ENCODE measurements at places on chromosomes 16 and 17. TPM values are rescaled to one million over a fixed set of nuclear protein-coding genes. Genes with fewer than 3 reads are reported as not detected.
A peak's percentile ranks its signal among the peaks of the same experiment; 100 is the strongest.

The CCL16 gene
- not detected for total RNA-seq

The TBC1D28 gene
- total RNA-seq = 0.27 TPM

The C17orf58 gene
- 12.5 TPM for total RNA-seq

The NOTUM gene
- total RNA-seq = not detected

The CDH8 gene
- total RNA-seq = 2.4 TPM

The ETV4 gene
- 1.8 TPM for total RNA-seq

DNA sequence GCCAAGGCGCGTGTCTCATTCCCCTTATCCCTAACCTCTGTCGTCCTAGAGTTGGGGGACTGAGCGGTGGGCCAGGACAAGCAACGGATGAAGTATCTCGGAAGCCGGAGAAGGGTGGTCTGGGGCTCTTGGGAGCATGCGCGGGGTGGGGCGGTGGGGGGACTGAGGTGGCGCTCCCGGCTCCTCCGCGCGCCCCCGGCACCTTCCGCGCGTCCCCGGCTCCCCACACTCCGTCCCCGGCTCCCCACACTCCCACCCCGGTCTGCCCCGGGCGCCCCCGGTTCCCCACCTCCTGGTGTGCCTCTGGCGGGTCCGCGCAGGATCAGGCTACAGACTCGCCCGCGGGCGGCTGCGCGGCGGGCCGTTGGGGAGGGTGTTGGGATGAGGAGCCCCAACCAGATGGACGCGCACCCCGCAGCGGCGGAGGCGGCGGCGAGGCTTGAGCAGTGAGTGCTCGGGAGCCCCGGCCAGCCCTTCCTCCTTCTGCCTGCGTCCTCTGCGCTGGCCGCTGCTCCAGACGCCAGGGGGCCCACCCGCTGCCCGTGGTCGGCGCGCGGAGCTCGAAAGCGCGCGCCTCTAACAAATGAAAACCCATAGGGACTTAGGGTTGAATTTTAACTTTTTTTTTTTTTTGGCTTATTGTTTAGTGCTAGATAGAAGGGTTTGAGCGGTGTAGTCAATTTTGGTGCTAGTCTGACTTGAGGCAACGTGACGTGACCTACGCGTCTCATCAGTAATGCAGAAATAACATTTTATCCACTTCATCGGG, 5.6 kb upstream of the CRYM start:
- peak; percentile 75 for DNase-seq

DNA sequence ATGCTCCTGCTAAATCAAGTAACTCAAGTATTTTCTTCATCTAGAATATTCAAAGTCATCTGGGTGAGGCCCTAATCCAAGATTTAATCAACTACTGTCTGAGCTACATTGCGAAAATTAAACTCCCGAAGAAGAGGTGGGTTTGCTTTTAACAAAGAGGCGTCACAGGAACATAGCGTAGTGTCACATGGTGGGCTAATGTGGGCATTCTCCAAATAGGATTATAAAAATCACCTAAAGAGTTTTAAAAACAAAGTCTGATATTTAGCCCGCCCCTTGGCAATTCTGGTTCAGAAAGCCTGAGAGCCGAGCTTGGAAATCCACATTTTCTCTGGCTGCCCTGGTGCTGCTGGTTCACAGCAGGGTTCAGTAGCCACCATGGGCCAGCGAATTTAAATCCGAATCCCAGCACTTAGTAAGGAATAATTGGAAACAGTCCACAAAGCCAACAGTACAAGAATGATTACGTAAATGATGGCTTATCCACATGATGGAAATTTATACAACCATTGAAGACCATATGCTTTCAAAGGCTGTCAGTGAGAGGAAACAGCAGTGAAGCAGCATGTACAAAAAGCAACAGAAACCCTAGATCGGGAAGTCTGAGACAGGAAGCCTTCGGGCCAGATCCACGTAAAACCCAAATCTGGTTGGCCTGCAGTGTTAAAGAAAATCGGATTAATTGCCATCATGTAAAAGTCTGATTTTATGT, 8.8 kb downstream of the PMM2 start:
- no peak for DNase-seq

DNA sequence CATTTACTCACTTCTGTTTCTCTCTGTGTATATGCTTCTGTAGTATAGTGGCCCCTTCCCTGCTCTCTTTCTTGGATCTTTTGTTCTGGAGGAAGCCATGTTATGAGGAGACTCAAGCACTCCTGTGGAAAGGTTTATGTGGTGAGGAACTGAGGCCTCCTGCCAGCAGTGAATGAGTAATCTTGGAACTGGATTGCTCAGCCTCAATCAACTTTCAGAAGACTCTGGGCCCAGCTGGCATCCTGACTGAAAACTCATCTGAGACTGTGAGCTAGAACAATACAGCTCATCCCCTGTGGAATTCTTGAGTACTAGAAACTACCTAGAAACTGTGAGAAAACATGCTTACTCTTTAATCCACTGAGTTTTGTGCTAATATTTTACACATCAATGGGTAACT, 133.1 kb upstream of the ZKSCAN2 start:
- no peak for DNase-seq

DNA sequence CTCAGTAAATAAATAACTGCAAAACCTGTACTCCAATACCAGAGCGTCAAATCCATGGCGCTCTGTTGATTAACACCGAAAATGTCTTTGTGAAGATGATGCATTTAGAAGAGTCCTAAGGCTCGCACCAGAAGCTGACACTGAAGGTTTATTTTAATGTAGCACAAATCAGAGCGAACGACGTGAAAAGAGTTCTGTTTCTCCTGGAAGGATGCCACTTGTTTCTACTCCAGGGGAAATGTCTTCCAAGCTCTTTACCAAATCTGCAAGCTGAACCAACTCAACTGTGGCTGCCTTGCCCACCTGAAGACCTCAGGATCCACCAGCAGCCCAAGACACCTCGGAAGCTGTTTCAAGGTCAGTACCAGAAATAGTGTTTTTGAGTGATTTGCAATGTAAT, 194.4 kb upstream of the MAF start:
- no peak for DNase-seq

DNA sequence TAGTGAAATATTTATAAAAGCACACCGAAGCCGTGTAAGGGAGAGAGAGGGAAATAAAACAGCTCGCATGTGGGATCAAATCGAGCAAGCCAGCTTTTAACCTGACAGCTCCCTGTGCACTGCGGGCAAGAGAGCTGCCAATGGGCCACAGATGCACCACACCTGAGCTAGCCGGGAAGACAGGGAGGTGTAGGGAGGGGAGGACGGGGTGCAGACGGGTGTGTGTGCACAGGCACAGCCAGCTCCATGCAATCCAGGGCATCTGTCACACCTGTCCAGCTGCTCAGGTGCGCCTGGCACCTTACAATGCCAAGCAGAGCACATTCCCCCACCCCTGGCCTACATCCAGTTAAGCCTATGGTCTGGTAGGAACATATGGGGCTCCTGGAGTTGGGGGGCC, 70.0 kb downstream of the C16orf78 start:
- no peak for DNase-seq

DNA sequence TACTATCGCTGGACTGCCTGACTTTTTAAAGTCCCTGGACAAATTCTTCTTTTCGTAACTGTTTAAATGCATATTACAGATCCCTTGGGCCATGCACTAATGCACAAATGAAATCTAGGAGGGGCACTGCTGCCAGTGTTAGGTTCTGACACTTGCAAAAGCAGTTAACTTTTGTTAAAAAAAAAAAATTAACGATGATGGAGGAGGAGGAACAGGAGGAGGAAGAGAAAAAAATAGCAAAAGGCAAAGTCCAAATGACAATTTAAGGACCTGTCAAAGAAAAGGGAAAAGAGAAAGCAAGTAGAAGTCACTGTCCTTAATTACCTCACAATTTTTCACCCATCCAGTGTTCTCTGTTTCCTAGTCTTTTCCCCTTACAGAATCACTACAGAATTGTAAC, 97.8 kb upstream of the CORO6 start:
- DNase-seq = no peak

DNA sequence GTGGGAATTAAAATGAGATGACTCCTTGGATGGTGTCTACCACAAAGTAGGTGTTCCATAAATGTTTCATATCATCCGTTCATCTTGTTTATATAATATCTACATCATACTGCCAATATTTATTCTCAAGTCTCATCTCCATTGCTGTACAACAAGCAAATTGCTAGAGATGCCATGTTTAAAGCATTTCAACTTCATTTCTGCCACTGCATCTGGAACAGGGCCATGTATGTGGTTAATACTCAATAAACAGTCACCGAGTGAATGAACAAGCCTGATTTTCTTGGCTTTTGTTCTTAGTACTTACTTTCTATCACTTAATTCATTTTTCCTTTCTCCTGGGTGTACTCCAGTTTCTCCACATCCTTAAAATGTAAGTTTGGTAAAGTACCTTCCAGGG, 107.6 kb downstream of the KCNJ2 start:
- DNase-seq = no peak

- DNase-seq = no peak
Observed at GRCh38 chr17:79802039-79802735, 5.3 kb upstream of the CBX8 start.
